Stimulated activated CD8-positive, alpha-beta memory T cell treated with anti-CD3 and anti-CD28 coated beads, Interleukin-4, amount 100 ng/mL, for 1 hour (primary cell): ENCODE measurements at places on chromosomes 2 and 18.

- no peak for DNase-seq
These were observed 197.4 kb upstream of the SMIM21 start for GRCh38 chr18:75624869-75625268.

GRCh38 chr2:202072226-202072625, 829 bp upstream of the KIAA2012 start:
- no peak for DNase-seq

DNA sequence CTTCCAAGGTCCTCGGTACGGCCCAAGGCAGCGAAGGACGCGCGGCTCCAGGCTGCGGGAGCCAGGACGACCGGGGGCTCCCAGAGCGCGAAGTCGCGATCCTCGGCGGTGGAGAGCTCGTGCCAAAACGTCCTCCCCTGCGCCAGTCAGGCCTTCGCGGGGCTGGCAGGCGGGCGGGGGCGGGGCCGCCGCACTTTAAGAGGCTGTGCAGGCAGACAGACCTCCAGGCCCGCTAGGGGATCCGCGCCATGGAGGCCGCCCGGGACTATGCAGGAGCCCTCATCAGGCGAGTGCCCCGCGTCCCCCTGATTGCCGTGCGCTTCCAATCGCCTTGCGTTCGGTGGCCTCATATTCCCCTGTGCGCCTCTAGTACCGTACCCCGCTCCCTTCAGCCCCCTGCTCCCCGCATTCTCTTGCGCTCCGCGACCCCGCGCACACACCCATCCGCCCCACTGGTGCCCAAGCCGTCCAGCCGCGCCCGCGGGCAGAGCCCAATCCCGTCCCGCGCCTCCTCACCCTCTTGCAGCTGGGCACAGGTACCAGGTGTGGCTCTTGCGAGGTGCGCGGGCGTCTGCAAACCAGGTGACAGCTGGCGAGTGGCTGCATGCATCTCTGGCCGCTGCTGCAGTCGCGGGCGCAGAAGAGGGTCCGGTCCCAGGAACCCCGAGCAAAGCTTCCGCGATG, at the start of gene CIDEA:
CIDEA (plus strand) TSS at position 226 of the 684 bp plus-strand sequence; CDS start at position 249, 23 bp downstream.
- DNase-seq, result no peak

- DNase-seq, result no peak
These were observed 57.6 kb upstream of the CD302 start for GRCh38 chr2:159855557-159856061.

- DNase-seq, result no peak
These were observed 18.9 kb downstream of the TRPM8 start for GRCh38 chr2:233936089-233936488.

- DNase-seq, result no peak
These were observed 42.3 kb downstream of the AAK1 start for GRCh38 chr2:69601179-69601612.

GRCh38 chr2:140873915-140874531, 1256.8 kb downstream of the LRP1B start:
- DNase-seq, result no peak

- DNase-seq, result no peak
These were observed 183.5 kb upstream of the HS6ST1 start for GRCh38 chr2:128502200-128502599.

GRCh38 chr18:75677696-75678455, 250.4 kb upstream of the SMIM21 start:
- DNase-seq, result no peak

DNA sequence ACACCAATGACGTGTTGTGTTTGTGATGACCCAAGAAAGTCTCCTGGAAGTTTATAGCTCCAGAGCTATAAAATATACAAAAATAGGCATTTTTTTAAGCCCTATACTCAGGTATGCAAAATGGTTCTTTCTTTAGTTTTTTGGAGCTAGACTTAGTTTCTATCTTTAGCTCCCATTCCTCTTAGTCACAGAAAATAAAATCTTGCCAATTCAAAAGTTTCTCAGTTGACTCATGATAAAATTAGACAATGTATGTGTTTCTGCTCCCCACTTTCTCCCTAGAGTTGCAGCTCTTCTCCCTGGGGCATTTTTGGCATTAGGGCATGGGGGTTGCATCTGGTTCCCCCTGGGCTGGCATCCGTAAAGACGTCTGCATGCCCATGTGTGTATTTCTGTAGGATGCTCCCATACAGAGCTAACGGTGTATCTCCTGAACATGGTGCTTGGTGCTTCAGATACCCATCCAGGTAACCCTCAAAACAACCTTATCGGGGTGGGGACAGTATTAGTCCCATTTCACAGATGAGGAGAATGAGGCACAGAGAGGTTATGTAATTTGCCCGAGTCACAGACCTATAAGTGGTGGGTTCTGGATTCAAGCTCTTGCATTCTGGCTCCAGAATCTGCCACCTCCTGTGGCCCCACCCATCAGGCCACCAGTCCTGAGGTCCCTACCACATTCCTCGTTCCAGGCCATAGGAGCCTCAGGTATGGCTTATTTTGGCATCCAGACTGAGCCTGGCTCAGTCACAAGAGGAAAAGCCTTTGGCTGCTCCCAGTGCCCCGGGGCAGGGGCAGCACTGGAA, 43.1 kb upstream of the ASAP2 start:
- no peak for DNase-seq

GRCh38 chr18:24810561-24811305, 350.3 kb downstream of the HRH4 start:
- no peak for DNase-seq

- no peak for DNase-seq
These were observed 441.0 kb downstream of the TXNL1 start for GRCh38 chr18:56197241-56197859.

DNA sequence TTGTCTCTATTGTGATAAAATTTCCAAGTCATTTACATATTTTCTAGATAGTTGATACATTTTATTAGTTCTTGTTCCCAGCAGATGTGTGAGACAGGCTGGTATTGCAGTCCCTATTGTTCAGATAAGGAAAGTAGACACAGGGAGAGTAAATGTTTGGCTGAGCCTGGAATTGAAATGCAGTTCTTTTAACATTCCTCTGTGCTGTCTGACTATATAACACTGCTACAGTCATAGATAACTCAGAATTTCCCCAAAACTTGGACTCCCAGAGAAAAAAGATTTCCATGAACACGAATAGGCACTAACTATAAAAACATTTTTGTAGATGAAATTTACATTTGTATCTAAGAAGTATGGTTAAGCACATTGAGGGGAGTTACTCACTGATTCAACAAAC, 71.4 kb downstream of the PLCL1 start:
- no peak for DNase-seq

DNA sequence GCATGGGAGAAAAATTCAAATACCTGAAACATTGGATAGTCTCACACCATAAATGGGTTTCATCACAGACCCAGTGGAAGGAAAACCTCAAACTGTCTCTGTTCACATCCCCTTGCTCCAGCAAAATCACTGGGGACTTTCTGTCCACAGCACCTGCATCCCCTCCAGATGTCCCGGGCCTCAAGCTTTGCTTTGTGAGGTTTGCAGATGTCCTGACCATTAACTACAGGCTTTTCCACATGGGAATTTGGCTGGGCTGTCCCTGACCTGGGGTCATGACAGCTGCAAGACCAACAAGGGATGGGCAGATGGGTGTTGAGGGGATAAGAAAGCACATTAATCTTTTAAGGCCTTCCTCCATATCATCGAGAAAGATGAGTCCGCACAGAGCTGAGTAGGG, 427.9 kb downstream of the TXNL1 start:
- DNase-seq, result no peak

- no peak for DNase-seq
These were observed 17.3 kb downstream of the HK2 start for GRCh38 chr2:74851191-74851566.

GRCh38 chr18:50754297-50754696, 65.5 kb downstream of the MRO start:
- no peak for DNase-seq

- DNase-seq, result no peak
These were observed 17.8 kb upstream of the SULT1C2 start for GRCh38 chr2:108270768-108271506.

GRCh38 chr2:151570191-151570590, 160.5 kb downstream of the RIF1 start:
- no peak for DNase-seq
